Bone marrow (tissue), 2 donors: ENCODE measurements at places on chromosomes 1 and 21.

- no peak for DNase-seq
Measured at GRCh38 chr1:235888119-235888643, 21.5 kb upstream of the LYST start.

- no peak for DNase-seq
Measured at GRCh38 chr1:154386643-154387352, 18.3 kb upstream of the IL6R start.

GRCh38 chr1:209780268-209780667 is 4.1 kb downstream of the C1orf74 start:
- no peak for DNase-seq

GRCh38 chr1:12565094-12565965 is 52.7 kb downstream of the DHRS3 start:
- no peak for DNase-seq

GRCh38 chr1:149987297-149987595 is 23.3 kb downstream of the OTUD7B start:
- DNase-seq: no peak

DNA sequence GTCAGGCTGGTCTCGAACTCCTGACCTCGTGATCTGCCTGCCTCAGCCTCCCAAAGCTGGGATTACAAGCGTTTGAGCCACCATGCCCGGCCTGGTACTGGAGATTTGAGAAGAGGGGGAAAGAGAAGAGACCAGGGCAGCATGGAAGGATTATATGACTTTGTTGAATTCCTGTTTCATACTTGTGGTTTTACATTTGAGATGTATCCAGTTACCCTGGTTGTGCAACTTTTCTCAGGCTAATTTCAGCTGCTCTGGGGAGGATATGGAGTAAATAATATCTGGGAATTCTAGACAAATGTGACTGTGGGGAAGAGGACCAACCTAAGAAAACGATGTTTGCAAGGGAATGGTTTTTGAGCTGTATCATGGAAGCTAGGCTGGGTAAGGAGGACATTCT is 89.5 kb upstream of the GREM2 start:
- DNase-seq: no peak

DNA sequence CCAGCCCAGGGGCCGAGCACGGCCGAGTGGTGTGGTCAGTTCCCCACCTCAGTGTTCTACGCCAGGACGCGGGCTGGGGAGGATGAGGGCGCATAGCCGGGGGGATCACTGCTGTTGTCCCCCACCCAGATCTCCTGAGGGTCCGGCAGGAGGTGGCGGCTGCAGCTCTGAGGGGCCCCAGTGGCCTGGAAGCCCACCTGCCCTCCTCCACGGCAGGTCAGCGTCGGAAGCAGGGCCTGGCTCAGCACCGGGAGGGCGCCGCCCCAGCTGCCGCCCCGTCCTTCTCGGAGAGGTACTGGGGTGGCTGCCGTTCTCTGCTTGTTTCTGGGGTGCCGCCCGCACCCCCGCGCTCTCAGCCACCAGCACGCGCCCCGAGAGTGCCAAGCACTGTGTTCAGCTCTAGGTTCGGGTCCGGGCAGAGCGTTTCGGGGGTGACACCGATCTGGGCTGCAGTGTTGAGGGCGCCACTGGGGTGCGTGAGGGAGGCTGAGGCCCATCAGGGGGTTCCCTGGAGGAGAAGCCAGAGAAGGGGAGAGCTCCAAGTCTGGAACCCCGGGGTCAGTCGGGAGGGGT is 17.4 kb downstream of the SAMD11 start:
- no peak for DNase-seq

DNA sequence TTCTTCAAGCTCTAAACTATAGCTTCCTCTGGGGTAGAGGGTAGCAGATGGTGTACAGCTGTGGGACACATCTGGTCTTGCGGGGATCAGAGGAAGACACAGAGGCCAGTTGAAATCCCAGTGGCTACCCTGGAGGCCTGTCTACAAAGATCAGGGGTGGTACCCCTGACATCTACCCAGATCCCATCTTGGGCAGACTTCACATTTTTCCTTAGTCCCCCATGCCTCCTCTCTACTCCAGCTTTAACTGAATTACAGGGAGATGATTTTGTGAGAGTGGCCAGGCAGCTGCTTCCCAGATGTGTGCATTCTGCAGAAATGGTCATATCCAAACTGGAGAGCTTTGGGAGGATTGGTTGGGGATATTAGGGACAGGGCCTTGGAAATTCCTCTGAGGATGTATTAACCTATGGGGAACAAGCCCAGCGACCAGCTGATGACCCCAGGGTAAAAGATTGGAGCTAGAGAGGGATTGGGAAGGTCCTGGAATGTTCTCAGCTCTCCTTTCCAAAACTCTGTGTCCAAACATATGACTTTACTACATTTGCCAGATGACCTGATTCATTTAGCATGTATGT is 9.6 kb upstream of the CD34 start:
- no peak for DNase-seq

DNA sequence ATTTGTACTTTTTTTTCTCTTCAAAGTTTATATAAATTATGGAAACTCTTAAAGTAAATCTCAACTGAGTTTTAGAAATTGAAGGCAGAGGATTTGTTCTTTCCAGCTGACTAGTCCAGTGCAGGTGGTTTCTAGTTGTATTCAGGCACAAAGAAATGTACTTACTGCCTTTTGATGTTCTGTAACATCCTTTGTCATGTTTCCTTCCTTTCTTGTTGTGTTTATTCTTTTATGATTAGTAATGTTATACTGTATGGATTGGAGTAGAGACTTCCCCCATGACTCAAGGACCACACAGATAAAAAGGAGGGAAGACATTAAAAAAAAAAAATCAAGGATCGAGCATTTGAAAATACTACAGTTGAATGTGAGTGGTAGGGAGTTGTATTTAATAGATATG is 8.0 kb downstream of the HIPK1 start:
- peak; percentile 8 for DNase-seq

- no peak for DNase-seq
Measured at GRCh38 chr1:233554037-233554436, 59.9 kb upstream of the KCNK1 start.

DNA sequence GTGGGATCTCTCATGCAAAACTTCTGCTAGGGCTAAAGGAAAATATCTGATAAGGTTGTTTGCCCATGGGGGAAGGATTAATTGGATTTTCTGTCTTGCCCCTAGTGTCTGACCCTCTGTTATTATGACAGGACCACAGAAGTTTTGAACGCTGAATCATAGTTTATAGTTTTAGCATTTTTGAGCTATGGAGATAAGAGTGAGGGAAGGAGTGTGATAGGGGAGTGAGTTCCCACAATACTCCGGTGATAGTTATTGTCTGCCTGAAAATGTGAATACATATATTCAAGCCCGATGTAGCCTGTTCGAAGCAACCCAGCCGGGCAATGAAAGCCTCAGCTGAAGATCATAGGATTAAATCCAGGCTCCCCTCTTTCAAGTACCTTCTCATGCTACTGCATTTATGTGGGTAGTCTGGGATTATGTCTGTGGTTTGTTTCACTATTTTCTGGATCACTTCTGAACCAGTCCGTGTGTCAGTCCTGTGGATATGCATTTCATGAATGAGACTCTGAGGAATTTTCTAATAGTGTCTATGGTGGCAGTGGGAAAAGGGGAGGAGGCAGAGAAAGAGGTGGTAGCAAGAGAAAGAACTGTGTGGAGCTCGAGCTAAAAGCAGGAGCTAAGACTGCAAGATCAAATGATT is 258.7 kb downstream of the DISC1 start:
- DNase-seq: no peak

DNA sequence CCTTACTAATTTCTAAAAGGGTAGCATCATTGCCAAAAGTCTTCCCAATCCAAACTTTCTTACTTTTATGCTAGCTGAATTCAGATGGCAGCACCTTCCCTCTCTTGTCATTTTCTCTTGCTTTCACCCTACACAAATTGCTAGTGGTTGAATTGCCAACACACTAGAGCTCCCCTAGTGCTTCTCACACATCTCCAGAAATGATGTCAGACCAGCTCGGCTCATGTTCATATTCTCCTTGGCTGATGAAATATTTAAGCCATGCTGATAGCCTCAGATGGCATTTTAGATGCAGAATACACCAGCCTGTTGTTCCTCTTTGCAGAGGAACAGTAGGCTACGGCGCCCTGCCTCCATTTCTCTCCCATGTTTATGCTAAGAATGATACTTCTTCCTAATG is 256.9 kb downstream of the PTBP2 start:
- DNase-seq: no peak

- no peak for DNase-seq
Measured at GRCh38 chr1:244092964-244093638, 42.0 kb downstream of the ZBTB18 start.
